LNCaP clone FGC (cell line): ENCODE measurements at places on chromosomes 7 and 10.

DNA sequence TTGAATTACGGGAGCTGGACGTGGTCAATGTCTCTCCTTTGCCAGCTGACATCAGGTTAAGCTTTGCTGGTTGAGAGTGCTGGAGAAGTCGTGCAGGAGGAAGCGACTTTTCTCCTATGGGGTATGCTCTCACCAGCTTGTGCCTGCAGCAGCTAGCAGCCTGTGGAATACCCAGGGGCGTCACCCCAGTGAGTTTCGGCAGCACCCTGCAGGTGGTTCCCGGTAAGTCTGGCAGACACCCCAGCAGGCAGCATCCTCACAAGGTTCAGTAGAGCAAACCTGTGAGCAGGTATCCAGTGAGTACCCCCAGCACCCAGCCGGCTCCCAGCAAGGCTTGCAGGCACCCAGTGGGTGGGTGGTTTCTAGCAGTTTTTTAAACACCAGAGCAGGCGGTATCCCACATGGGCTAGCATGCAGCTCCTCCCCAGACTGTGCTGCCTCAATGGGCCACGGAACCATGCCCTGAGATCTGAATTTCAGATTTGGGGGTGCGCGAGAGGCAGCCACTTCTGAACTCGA is 74.8 kb upstream of the SVIL start:
- no peak for DNase-seq

DNA sequence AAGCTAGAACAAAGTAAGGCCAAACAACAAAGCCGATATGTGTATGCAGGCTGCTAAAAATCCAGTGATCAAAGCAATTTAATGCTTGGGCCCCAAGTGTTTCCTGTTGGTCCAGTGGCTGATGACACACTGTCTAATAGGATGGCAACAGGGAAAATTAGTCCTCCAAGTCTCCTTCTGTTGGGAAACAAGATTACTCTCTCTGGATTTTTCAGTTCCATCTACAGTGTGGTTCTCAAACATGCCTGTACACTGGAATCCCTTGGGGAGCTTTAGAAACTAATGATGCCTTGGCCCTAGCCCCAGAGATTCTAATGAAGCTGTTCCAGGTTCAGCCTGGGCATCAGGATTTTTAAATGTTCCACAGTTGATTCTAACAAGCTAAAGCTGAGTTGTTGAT is 198.7 kb downstream of the AHR start:
- DNase-seq, result no peak

GRCh38 chr10:50540826-50541122 is 83.0 kb downstream of the SGMS1 start:
- DNase-seq, result no peak

DNA sequence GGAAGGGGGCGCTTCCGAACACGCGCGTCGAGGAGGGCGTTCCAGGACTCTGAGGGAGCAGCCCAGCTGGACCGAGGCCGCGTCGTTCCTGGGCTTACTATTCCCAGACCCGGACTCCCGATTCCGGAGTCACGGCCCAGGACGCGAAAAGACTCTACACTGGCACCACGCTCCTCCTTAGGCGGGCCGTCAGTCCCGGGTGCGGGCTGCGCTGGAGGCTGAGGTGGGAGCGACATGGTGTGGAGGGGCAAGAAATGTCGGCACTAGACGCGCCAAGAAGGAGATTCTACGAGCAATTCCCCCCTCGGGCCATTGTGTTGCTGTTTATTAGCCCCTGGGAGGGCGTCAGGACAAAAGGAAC is 584 bp upstream of the RUNDC3B start:
- DNase-seq, result no peak

- DNase-seq, result no peak
Measured at GRCh38 chr10:96061232-96061631, 17.8 kb downstream of the CCNJ start.

- DNase-seq, result no peak
Measured at GRCh38 chr7:84183741-84184140, 10.8 kb downstream of the SEMA3A start.

DNA sequence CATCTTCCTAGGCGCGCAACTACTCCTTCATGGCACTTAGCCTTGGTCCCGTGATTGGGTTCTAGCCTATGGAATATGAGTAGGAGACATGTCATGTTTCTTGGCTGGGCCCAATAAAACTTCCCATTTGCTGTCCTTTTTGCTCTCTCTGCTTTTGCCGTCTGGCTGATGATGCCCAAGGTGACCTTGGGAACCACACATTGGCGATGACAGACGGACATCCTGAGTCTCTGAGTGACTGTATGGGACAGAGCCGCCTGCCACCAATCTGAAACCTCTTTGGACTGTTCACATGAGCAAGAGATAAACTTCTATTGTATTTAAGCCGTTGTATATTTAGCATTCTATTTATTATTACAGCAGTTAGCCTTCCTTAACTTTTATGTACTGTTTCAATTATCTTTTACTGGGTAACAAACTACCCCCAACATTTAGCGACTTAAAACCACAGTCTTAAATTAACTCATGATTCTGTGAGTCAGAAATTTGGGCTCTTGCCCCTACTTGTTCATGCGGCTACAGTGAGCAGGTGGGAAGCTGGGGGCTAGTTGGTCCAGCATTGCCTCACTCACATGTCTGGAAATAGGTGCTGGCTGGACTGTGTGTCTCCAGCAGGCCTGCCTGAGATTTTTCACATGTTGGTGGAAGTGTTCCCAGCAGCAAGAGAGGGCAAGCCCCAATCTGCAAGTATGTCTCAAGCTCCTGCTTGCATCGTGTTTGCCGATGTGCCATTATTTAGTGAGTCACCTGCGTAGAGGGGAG is 71.7 kb downstream of the NOD1 start:
- no peak for DNase-seq

GRCh38 chr10:107002068-107002467 is 162.4 kb downstream of the SORCS1 start:
- DNase-seq, result no peak

GRCh38 chr10:109961174-109962001 is 38.1 kb upstream of the XPNPEP1 start:
- DNase-seq, result no peak

DNA sequence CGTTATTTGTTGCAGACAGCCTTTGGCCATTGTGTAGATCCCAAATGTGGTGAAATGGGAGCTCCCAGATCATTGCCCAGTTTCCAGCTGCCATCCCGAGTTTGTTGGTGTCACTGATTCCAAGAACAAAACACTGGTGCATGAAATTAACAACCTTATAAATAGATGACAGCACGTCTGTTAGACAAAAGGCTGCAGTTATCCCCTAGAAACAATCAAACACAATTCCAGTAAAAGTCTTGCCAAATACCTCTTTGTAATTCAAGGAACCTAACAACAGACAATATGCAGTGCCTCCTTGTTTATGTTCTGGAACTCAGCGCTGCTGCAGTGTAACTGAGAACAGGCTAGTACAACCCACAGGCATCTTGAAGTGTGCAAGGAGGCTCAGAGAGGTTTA is 404.5 kb downstream of the PAXIP1 start:
- no peak for DNase-seq

- no peak for DNase-seq
Measured at GRCh38 chr7:17558135-17558534, 259.7 kb downstream of the AHR start.

- no peak for DNase-seq
Measured at GRCh38 chr10:106327747-106328146, 836.8 kb downstream of the SORCS1 start.

- no peak for DNase-seq
Measured at GRCh38 chr10:37314862-37315261, 189.5 kb downstream of the ANKRD30A start.

GRCh38 chr10:131131726-131132591 is 179.6 kb downstream of the TCERG1L start:
- DNase-seq, result no peak

DNA sequence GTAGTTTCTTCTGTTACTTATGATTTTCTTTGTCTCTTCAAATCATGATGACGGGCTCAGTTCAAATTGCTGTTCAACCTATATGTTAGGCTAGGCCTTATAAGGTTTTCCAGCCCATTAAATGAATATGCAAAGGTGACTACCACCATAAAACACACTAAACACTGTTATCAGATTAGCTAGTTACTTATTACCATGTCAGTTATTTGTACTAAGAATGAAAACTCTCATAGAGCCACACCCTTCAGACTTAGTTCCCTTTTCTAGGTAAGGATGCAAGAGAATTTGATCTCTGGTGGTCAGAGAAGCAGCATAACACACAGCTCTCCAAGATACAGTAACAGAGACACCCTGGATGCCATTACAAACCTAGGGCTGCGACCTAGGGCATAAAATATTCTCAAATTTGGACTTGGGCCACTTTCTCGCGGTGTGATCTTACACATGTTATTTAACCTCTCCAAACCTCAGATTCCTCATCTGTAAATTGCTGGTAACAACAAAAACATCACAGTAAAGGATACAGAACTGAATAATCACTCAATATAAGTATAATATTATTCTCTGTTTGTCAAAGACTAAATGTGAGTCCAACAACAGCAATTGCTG is 35.6 kb downstream of the ANKMY2 start:
- no peak for DNase-seq

- DNase-seq, result no peak
Measured at GRCh38 chr10:120460186-120460585, 3.2 kb downstream of the PLPP4 start.

- peak; percentile 63 for DNase-seq
Measured at GRCh38 chr10:86779220-86780017, 23.0 kb downstream of the BMPR1A start.

GRCh38 chr7:28613262-28613661 is 200.9 kb downstream of the CREB5 start:
- no peak for DNase-seq

- DNase-seq, result no peak
Measured at GRCh38 chr7:66261941-66262340, 56.8 kb downstream of the TPST1 start.

DNA sequence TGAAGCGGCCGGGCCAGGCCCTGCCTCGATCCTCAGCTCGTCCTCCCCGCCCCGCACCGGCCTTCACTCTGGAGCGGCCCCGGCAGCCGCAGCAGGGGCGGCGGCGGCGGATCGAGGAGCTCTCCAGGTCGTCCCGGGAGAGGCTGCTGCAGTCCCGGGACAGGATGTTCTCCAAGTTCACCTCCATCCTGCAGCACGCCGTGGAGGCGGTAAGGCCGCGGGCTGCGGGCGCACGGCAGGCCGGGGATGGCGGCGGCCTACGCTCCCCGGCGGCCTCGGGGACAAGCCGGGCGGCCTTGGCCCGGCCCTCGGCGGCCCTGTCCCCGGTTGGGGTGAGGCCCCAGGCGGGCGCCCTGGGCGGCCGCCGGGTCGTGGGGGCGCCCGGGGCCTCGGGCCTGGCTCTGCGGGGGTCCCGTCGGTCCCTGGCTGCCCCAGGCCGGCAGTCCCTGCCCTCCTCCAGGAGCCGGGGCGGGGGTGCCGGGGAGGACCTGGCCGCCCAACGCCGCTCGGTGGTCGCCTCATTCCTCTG is 399 bp downstream of the FHIP2A start:
- DNase-seq, result no peak

DNA sequence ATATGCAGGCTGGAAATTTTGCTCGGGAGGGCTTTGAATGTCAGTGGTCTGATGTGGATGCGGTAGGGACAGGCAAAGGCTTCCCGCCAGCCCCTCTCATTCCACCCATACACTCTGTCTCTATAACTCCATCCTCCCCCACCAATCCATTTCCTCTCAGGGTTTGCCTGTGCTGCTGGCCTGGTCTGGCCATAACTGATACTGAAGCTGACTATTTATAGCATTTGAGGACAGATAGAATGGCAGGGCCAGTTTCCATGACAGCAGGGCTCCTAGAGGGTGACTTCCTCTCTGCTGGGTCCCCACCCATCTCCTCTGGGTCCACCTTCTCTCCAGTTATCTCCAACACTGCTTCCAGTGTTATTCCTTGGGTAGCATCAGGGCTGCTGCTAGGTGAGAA is 6.6 kb upstream of the PDLIM1 start:
- no peak for DNase-seq

GRCh38 chr10:35456153-35456720 is 119.9 kb downstream of the CCNY start:
- no peak for DNase-seq

DNA sequence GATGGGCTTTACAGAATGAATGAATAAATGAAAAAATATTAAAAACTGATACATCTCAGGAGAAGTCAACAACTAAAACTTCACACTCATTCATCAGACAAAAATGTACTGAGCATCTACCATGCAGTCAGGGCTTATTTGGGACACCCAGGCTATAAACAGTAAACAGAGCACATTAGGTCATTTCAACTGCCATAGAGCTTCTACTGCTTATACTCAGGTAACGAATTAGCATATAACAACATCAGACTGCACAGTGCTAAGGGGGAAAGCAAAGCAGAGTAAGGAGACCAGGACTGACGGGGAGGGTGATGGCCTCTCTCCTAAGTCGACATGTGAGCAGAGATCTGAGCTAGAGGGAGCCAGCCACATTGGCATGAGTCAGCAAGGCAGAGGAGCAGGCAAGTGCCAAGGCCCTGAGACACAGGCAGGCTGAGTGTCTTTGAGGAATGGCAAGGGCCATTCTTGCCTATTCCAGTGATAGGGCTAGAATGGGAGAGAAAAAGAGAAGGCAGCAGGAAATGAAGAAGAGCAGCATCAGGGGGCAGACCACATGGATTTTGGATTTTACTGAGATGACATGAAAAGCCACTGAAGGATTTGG is 528.9 kb downstream of the PARD3 start:
- no peak for DNase-seq

GRCh38 chr7:78571292-78571691 is 772.7 kb downstream of the PHTF2 start:
- no peak for DNase-seq

DNA sequence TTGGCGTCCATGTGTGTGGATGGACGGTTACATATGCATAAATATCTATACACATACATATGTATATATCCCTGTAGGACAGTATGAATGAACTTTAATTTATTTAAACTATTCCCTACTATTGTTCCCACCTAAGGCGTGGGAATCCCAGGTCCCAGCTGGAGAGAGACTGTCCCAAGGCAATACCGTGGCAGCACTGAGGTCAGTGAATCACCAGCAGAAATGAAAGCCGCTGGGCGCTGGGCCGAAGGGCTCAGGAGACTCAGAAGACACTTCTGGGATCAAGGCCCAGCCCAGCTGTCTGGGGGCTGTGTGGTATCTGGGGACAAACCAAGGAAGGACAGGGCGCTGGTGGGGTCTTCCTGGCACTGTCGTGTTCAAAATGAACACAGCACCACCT is 49.6 kb upstream of the MYL10 start:
- no peak for DNase-seq

DNA sequence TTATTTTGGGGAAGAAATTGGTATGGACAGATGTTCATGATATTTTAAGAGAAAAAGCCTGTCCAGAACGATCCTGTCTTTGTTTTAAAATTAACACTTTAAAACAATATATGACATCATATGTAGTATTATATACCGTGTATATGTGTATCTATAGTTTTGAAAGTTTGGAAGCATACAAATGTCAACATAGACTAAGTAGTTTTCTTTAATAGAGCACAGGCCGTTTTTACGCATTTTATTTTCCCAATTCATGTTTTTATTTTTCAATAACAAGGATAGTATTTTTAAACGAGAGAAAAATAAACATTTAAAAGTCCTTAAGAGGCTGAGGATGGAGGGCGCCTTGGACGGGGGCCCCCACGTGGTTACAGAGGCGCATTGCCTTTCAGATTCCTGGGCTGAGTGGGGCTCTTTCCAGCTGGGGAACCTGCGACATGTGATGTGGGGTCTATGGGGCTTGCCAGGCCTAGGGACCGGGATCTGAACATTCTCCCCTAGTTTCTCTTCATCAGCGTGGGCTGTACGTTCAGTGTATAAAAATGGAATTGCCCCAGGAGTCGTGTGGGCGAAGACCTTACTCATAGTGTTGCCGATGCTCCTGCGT is 127.8 kb upstream of the ZNF746 start:
- DNase-seq, result no peak
